Activated naive CD4-positive, alpha-beta T cell treated with anti-CD3 and anti-CD28 coated beads for 36 hours (primary cell): ENCODE measurements at places on chromosomes 1 and 21. TPM values are rescaled to one million over a fixed set of nuclear protein-coding genes. Genes with fewer than 3 reads are reported as not detected.

The SRGAP2B gene
- 22.4 TPM for total RNA-seq

The RIPK4 gene
- total RNA-seq, result 0.33 TPM

The GSTM1 gene
- total RNA-seq, result not detected

The NRAS gene
- total RNA-seq, result 42.1 TPM

The CYP4B1 gene
- not detected for total RNA-seq

The LRRC71 gene
- total RNA-seq, result not detected

The ADGRL2 gene
- total RNA-seq, result not detected
